ENCODE measurements at places on chromosomes 11 and 22.
A peak's percentile ranks its signal among the peaks of the same experiment; 100 is the strongest.

DNA sequence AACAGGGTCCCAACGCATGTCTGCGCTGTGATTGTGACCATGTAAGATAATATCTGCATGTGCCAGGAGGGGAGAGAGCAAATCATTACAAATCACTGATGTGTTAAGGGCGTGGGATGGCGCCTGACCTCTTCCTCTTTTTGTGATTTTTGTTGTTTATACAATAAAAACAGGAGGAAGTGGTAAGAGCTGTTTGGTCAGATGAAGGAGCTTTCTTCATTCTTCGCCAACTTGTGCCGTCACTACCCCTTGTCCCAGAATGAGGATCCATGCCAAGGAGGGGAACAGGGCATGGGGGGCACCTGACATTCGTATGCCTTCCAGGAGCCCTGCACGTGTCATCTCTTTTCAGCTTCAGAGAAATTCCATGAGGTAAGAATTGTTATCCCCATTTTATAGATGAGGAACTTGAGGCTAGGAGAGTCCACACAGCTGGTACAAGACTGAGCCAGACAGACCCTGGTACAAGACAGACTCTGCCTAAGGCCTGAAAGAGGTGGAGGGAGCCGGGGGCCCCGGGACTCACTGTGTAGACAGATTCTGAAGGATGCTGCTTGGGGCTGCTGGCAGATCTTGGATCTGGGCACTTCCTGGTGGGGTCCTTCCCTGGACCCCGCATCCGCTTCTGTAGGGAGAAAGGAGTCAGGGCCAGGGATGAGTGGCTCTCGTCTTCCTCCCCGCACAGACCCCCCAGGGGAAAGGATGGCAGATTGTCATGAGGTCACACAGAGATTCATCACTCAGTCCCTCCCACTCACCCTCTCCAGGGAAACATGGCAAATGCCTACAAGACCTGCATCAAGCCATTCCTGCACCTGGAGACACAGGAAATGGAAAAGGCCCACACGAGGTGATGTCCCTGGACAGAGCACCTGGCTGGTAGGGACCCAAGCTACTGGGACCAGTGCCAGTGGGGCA lies 34.6 kb downstream of the NFAM1 start:
- DNase-seq, result no peak

DNA sequence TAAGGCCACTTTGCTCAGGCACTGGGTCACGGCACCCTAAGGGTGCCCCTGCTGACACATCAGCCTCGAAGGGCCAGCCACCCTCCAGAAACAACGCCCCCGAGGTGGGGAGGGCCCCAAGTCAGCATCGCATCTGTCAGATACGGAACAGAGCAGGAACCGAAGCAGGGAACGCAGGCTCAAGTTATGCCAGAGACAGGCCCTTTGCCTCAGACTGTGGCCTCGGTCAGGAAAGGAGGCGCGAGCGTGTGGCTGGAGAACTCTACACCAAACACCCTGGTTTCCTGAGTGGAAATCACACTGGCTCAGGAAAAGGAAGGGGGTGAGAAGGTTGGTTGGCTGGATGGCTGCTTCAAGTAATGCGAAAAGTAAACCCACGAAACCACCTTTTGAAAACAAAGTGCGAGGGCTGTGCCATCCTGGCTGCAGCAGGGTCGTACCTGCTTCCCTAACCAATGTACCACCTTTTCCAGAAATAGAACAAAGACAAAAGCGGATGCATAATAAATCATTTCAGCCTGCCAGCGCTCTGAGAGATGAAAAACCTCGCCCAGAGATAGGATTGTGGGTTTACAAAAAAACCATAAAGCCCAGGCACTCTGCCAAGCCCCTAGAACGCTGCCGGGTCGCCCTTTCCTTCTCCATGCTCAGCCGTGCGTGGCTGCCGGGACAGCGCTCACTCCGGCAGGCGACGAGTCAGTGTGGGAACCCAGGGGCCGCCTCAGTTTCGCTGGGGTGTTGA lies 38.6 kb downstream of the TRMU start:
- no peak for DNase-seq

- DNase-seq, result no peak
Observed at GRCh38 chr11:46036969-46037368, 84.3 kb downstream of the PHF21A start.

DNA sequence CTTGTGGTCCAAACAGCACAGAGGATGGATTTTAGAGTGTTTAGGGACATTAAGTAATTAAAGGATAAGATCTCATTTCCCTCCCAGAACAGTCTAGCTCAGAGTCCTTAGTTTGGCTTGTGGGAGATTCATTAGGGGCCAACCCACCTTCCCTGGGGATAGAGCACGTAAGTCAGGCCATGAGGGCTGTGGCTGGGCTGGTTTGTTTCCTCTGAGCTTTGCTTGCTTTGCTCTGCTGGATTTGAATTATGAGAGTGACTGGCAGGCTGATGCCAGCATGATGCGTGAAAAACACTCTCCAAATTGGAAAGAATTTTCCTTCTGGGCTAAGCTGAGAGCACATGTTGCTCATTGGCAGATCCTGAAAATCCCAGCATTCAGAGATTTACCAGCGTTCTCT lies 84.7 kb upstream of the HEPHL1 start:
- no peak for DNase-seq

DNA sequence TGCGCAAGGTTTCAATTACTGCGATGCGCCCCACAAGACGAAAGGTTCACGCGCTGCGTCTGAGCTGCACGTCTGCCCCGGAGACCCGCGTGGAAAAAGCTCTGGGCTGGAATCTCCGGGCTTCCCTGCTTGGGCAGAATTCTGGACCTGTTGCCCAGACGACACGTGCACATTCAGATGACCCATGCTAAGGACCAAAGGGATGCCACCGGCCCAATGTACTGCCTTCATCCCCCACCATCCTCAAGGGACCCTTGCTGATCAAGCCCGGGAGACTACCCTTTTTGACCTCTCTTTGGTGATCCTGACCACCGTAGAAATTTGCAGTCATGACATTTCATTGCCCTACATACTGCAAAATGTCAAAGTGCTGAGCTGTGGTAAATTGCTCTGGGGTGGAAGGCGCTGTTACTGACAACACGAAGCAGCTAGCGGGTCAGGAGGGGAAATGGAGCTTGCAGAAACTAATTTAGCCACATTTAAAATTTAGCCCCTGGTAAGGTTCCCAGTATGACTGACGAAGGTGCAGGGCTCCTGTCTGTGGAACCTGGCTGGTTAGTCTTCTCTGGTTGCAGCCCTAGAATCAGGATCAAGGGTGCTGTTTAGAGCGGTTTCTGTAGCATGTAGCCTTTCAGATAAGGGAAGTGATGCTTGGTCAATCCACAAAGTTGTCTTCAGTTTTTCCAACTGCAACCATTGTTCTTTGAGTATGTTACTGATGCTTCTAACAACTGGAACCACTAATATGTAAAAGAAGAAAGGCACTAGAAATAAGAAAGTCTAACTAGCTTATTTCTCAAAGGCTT lies 81.9 kb downstream of the PRR5L start:
- DNase-seq, result no peak

- no peak for DNase-seq
Observed at GRCh38 chr11:117819096-117820040, 5.2 kb downstream of the FXYD2 start.

GRCh38 chr11:13271060-13271693 lies 6.4 kb upstream of the BMAL1 start:
- DNase-seq, result no peak

DNA sequence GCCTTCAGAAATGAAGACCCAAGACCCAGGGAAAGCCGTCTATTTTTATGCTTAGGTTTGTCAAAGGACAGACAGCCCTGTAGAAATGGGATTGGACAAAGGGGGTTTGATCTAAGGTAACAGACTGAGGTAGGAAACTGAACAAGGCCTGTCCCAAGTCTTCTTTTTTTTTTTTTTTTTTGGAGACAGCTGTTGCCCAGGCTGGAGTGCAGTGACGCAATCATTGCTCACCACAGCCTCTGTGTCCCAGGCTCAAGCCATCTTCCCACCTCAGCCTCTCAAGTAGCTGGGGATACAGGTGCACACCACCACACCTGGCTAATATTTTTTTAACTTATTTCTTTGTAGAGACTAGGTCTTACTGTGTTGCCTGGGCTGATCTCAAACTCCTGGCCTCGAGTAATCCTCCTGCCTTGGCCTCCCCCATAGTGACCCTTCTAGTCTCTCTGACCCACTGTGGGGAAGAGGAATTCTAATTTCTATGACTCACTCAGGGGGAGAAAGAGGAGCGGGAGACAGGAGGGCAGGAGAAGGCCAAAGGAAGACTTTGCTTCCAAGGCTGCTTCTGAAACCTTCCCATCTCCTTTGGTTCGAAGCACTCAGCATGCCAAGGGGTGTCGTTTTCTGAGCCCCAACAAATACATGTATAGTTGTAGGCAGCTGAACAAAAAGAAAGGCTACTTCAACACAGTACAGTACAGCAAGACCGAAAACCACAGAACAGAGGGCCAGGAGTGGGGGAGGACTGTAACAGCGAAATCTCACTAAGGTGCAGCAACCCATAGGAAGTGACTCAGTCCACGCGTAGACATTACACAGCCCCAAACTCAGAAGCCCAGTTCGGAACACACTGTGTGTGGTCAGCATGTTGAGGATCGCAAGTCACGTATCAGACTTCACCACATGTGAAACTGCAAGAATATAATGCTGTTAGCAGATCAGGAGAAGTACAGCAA lies 872 bp downstream of the TMA7B start:
- no peak for DNase-seq

DNA sequence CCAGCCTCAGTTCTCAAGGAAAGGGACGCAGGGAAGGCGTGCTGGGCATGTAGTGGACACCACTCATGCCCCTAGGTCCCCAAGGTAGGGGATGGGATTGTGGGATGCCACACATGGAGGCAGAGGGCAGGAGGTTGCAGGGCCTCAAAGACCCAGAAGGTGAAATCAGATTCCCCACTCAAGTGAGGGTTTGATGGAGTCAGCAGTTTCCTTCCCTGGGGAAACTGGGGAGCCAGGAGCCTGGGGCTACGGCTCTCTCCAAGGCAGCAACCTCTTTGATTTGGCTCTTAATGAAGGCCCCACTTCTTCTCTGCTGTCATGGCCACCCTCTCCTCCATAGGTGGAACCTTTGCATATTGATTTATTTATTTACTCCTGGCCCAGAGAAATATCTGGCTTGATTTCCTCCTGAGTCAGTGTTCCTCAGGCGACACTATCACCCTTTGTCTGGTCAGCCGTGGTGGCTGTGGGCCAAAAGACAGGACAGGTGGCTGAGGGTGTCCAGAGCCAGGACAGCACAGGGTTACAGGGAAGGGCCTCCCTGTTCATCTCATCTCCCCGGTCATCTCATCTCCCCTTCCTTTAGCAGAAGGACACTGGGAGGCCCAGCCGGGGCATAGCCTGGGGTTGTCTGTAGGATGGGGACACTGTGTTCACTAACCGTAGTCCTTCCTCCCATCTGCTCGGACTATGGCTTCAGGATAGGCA lies 9.6 kb downstream of the GNAZ start:
- DNase-seq, result no peak

- no peak for DNase-seq
Observed at GRCh38 chr22:24416095-24416494, 11.3 kb upstream of the ADORA2A start.

- DNase-seq, result no peak
Observed at GRCh38 chr11:44348114-44348513, 38.2 kb upstream of the ALX4 start.

DNA sequence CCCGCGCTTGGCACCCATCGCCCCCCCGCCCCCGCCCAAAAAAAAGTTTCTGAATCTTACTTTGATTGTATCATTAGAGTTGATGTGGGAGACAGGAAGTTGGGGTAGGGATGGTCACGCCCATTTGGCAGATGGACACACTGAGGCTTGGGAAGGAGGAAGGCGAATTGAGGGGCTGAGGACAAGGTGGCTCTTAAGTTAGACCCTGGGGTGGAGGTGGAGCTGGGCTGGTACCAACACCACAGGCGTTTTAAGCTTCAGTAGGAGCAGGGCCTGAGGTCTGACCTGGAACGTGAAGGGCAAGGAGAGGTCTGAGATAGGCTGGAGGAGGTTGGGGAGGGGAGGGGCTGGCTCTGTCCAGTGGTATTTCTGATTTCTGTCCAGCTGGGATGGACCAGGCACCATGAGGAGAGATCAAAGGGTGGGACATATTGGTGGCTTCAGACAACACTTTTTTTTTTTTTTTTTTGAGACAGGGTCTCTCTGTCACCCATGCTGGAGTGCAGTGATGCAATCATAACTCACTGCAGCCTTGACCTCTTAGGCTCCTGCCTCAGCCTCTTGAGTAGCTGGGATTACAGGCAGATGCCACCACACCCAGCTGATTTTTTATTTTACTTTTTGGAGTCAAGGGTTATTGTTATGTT lies 799 bp upstream of the CDC42BPG start:
- DNase-seq, result no peak

DNA sequence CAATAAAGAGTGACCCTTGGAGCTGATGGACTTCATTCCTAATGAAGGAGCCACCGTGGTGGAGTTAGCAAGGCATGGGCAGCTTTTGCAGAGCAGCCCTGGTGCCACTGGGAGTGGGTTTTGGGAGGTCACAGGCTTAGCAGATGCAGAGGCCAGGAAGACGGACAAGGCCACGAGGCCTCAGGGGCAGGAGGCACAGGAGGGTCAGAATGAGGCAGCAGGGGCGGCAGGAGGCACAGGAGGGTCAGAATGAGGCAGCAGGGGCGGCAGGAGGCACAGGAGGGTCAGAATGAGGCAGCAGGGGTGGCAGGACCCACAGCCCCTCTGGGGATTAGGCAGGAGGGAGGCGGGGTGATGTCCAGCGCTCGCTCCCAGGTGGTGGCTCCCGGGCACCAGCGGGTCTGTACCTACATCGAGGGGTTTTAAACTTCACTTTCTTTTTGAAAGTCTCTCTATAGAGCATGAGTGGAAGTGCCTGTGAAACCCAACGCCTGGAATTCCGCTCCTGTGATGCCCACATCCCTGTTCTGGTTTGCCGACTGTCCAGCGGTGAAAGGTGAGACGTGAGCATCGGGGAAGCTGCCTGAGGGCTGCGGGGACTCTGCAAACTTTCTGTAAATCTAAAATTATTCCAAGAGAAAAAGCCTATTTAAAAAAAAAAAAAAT lies 521.6 kb downstream of the BRD1 start:
- DNase-seq, result no peak

GRCh38 chr11:79668575-79668974 lies 227.7 kb upstream of the TENM4 start:
- no peak for DNase-seq

DNA sequence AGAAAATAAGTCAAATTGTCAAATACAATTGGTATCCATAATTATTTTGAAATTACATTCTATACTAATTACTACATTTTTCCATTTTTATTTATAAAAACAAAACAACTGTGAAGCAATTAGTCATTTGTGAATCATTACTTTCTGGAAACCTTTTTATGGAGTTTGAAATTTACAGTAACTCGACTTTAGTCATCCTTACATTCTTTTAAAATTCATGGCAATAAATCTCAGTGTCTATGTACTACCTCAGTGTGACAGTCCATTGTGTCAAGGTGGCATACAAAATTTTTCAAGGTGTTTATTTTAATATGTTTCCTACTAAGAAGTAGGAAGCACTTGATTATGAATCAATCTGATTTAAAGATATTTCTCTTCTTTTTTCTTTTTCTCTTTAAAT lies 1949.4 kb upstream of the RAG2 start:
- DNase-seq, result no peak

- peak; percentile 30 for DNase-seq
Observed at GRCh38 chr11:95231881-95232605, 1.0 kb upstream of the SESN3 start.

GRCh38 chr11:27754035-27755017 lies 54.1 kb upstream of the BDNF start:
- no peak for DNase-seq
